ENCODE measurements at places on chromosomes 4 and X.

DNA sequence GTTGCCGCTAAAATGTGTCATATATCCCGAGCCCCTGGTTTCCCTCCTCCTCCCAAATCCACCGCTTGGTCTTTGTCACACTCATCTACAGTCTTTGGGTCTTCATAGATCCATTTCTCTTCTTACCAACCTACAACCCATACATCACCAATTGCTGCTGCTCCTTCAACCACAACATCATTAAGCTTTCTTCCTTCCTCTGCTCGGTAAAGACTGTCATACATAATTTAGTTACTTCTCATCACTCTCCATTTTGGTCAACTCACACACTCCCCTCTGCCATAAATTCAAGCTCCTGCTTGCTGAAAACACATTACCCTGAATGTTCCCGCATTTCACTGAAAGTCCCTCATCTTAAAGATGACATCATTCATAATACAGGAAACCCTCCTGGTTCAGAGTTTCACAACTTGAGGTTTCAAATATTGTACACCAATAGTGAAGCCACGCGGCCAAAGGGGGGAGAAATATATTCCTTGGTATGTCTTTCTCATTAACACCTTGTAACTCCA, 1.7 kb upstream of the DCTD start:
- no peak for DNase-seq

DNA sequence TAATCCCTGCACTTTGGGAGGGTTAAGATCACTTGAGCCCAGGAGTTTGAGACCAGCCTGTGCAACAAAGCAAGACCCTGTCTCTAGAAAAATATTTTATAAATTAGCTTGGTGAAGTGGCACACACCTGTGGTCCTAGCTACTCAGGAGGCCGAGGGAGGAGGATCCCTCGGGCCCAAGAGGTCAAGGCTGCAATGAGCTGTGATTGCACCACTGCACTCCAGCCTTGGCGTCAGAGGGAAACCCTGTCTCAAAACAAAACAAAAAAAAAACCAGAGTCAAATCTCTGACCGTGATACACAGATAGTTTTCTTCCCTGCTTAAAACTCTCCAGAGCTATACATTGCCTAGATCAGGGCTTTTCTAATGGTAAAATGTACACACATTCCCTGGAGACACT, 53.5 kb downstream of the CHST7 start:
- DNase-seq, result no peak

GRCh38 chr4:122117743-122118142, 34.4 kb upstream of the BLTP1 start:
- DNase-seq, result no peak

DNA sequence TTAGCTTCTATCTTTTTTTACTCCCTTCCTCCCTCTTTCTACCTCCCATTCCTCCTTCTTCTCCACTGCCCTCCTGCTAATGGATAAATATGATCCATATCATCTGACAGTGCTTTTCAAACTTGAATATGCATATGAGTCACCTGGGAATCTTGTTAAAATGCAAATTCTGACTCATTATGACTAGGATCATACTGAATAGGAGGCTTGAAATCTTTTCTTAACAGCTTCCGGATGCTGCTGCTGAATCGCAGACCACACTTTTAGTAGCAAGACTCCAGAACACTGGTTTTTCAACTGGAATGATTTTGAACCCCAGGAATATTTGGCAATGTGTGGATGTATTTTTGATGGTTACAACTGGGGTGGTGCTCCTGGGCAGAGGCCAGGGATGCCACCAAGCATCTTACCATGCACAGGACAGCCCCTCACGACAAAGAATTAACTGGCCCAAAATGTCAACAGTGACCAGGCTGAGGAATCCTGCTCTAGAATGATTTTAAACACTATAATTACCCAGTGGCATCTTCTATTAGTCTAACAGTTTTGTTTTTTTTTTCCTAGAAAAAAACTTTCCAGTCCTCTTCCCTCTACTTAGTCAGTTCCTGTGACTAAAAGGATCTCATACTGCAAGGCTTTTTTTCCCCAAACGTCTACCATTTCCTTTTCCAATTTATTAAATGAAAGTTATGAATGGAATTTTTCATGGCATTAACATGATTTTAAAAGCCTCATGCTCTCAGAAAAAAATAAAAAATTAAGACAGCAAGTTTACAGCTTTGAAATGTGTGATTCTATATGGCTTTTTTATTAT, 10.6 kb upstream of the PYURF start:
- no peak for DNase-seq

- DNase-seq, result peak; percentile 74
These were observed 29.6 kb upstream of the SPON2 start for GRCh38 chr4:1201851-1202525.

DNA sequence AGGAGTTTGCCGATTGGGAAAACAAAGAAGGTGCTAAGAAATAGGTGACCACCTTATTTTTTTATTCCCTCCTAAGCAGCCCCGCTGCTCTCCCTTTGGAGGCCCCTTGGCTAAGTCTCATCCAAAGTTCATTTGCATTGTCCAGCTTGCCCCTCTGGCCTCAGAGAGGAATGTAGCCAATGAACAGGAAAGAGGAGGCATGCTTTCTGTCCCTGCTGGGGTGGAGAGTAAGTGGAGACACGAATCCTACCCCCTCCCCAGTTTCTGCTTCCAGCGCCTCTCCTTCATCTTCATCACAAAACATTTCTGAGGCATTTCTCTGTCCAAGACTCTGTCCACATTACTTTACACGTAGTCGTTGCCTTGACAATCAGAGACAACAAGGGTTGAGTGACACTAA, 38.7 kb downstream of the NLGN3 start:
- no peak for DNase-seq

DNA sequence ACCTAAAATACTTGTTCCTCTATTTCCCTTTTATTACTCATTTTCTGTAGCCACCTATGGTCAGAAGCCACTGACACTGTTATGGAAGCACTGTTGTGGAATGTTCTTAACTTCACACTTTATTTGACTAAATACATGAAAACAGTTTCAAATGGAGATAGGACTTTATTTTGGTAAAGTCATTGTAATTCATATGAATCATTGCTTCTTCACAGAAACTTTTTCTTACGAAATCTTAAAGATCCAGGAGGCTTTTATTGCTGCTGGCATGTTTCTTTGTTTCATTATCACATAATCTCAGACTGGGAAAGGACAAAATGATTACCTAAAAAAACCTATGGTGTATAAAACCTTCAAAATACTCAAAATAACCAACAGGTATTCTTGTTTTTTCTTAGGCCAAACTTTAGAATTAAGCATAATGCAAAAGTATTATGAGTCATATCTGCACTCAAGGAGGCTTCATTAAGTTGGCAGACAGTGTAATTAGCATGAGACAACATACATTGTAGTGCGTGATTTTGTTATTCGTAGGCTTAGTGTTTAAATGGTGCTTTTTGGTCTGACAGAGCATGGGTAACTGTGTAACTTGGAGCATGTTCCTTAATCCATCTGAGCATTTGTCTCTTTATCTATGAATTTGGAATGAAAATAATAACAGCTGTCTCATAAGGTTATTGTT, 58.0 kb downstream of the SH3BGRL start:
- DNase-seq, result no peak

- no peak for DNase-seq
These were observed 178.6 kb upstream of the MAMLD1 start for GRCh38 chrX:150184491-150184890.

DNA sequence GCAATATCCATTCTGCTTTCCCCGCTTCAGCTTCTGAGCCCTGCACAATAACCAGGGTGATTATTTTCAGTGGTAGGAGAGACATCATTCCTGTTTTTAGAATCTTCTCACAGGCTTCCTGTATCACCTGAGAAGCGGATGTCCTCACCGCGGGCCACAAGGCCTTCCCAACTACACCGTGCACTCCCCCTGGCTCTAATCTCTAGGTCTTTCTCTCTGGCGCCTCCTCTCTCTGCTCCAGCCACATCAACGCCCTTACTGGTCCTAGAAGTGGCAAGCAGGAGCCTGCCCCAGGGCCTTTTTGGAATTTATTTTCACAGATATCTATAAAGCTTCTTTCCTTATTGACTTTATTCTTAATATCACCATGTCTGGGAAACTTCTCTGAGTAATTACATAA, 675.2 kb upstream of the FRG1 start:
- DNase-seq, result no peak

DNA sequence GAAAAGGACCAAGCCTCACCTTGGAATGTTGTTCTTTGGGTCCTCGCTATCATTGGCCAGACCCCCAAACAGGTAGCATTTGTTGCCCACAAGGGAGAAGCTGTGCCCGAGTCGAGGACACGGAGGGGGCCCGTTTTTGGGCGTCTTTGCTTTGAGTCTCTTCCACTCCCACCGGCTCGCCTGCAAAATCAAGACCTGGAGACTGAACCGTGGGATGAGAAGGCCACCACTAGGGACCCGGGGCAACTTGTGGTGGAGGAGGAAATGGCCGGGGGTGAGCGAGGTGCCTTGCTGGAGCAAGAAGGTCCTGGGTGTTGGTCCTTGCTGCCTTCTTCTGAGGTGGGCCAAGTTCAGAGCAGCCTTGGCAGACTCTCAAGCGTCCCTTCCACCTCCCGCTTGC, 7.5 kb downstream of the HCFC1 start:
- DNase-seq, result no peak

DNA sequence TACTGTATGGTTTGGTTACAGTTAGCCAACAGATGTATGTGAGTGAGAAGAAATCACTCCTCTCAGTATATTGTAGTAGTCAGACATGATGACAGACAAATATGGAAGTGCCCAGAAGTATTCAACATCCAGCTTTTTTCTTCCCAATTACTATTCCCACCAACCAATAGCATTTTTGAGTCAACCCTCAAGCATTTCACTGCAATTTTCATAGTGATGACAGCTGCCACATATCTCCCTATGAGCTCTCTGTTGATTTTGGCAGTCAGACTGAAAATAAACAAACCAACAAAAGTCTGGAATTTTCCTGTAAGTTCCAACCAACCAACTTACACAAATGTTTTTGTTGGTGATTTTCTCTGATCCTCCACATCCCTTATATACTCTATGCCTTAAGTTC, 8.2 kb upstream of the TRAM1L1 start:
- DNase-seq, result no peak

- DNase-seq, result no peak
These were observed 45.6 kb downstream of the GALNT7 start for GRCh38 chr4:173214231-173214630.

GRCh38 chr4:186392017-186392416, 126.0 kb downstream of the F11 start:
- DNase-seq, result no peak

DNA sequence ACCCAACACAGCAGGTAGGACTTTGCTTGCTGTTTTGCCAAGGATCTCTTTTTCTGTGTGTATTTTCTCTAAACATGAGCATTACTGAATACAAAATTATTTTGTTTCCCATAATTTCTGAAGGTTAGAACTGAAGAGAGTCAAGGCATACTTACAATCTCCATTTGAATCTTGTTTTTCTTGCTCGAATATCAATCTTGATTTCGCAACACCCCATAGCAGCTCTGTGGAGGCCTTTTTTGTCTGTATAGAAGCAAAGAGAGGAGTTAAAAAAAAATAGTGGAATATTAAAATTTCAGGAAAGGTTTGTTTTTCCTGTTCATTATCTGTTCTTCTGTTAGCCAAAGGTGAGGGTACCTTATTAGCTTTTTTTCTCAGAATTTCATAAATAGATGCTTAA, 92.9 kb downstream of the TNIP2 start:
- no peak for DNase-seq

- no peak for DNase-seq
These were observed 45.3 kb downstream of the ANK2 start for GRCh38 chr4:113094802-113095201.

DNA sequence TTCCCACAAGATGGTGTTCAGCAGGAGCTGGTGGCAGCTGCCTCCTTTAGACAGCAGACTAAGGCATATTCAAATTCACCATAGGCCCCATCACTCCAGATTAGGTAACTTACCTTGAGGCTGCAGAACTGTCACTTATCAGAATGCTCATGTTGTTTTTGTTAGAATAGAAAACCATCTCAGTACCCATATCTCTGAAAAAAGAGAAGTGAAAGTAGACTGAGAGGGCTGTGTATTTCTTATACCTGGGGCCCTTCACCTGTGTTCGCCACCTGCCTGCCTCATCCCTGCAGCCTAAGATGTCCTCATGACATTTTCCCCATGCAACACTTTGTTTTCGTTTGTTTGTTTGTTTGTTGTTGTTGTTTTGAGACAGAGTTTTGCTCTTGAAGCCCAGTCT, 32.9 kb upstream of the SPRY1 start:
- DNase-seq, result no peak

DNA sequence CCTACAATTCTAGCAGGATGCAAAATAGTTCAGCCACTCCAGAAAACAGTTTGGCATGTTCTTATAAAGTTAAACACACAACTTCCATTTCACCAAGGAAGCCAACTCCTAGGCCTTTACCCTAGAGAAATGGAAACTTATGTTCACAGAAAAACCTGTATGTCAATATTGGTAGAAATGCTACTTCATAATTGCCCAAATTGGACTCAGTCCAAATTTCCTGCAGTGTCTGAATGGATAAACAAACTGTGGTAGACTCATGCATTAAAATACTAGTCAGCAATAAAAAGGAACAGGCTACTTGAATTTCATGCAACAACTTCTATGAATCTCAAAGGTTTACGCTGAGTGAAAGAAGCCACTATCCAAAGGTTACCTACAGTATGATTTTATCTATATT, 1738.8 kb upstream of the IGFBP7 start:
- no peak for DNase-seq

- peak; percentile 71 for DNase-seq
These were observed at the start of gene TLR2 for GRCh38 chr4:153684182-153684970. Gene TLR2, plus strand, starts transcription at chr4:153684280. Its CDS starts 18,628 bp downstream, at chr4:153702908.

DNA sequence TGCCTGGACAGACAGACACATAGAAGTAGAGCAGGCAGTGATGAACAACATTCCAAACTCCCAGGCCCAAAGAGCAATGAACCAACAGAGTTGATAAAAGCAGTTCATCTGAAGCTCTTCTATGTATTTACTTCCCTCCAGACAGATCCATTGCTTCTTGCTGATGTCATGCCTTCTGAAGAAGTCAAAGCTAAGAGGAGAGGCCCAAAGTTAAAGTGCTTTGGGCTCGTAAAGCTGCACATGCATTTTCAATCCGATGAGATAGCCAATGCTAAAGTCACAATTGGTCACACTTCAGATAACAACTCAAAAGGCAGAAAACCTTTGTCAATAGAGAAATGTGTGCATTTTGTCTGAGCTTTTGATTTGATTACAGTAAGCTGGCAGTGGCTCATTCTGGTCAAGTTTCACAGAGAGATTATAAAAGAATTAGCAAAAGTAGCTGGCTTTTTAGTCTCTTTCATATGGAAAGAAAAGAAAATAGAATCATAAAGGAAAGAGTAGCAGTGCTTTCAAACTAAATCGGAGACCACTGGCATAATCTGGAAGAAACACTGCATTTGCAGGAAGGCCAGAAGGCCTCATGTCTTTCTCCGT, 82.0 kb downstream of the GPC4 start:
- no peak for DNase-seq

DNA sequence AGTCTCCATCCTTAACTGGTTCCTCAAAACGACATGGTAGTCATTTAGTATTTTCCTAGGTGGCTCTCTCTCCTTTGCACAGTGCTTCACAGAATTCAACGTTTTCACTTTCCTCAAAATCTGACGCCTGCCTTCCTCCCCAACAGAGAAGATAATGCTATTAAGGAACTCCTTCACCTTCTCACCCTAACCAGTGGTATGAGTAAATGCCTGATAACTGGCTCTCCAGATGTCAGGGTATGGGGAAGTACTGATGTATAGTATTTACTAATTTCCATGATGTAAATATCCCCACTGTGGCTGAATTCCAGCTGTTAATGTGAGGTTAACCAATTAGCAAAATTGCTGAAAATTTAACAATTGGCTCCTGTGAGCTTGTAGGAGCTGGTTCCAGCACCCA, 28.8 kb upstream of the NSUN7 start:
- DNase-seq, result no peak

GRCh38 chrX:1169189-1169588, 43.3 kb downstream of the CRLF2 start:
- no peak for DNase-seq

- DNase-seq, result no peak
These were observed 77.2 kb upstream of the ADRA2C start for GRCh38 chr4:3689006-3689405.

All from stimulated activated CD4-positive, alpha-beta T cell treated with anti-CD3 and anti-CD28 coated beads, Interleukin-2, amount 100 ng/mL, for 24 hours (primary cell).